ENCODE measurements at places on chromosomes 6 and 20.

DNA sequence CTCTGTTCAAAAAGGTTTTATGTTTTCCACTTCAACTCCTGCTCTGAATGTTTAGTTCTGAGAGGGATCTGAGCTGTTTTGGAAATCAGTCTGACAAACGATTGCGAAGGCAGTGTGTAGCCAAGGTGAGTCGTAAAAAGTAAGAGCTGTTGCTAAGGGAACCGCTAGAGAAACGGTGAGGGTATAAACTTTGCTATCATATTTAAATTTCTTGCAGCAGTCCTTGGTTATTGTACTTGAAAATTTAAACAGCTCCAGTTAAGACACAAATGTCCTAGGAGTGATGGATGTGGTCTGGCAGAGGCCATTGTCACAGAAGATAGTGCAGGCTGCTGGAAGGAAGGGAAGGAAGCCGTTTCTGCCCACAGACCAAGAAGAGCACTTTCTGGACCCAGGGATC lies 64.9 kb upstream of the CITED2 start:
- no peak for DNase-seq

DNA sequence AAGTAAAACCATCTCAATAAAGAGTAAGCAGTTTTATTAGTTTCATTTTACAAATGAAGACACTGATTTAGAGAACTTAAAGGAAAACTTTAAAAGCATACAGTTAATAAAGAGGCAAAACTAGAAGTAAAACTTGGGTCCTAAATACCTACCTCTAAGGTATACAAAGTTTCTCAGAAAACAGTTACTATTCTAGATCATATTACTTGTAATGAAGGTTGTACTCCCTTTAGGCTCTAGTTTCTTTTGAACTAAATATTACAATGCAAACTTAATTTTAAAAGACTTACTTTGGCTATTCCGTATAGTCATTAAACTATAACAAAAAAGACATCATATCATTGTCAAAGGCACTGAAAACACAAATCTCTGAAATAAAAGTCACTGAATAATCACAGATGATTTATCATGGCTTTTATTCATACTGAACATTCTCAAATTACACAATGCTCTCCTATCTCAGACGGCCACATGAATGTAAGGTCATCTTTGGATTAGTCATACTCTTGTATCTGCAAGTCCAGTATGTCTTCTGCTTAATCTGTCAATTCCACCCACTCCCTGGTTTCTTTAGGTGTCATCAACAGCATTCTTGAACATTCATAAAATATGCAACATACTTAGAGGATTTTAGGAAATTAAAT lies 361.6 kb upstream of the RUNX2 start:
- DNase-seq, result no peak

- DNase-seq, result no peak
Measured at GRCh38 chr20:63802469-63803240, 28.4 kb downstream of the ZBTB46 start.

GRCh38 chr20:5192570-5193431 lies 66.0 kb downstream of the CDS2 start:
- DNase-seq, result no peak

DNA sequence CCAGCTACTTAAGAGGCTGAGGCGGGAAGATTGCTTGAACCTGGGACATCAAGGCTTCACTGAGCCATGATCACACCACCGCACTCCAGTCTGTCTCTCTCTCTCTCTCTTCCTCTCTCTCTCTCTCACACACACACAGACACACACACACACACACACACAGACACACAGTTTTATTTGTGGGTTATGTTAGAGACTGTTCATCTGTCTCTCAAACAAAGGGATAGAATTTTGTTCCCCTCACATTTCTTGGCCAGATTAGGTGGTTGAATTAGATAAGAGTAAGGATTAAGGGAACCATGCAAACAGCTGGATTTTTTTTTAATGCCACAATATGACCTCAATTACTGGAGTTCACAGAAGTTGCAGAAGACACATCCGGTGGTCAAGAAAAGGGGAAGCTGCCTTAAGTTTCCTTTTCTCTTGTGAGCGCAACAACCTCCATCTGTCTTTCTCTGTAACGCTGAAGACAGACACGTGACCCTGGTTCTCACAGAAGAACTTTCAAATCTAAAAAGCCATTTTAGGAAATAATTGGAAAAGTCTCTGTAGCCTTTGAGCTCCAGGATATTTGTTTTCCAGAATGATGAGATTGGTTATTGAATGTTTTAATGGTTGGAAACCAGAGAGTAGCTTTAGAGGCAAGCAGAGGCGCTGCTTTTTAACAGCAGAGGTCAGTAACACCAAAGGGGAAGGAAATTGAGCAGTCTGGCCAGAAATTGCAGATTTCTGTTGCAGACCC lies 32.9 kb upstream of the LGSN start:
- no peak for DNase-seq

- DNase-seq, result no peak
Measured at GRCh38 chr6:158061709-158062461, 80.2 kb downstream of the SYNJ2 start.

DNA sequence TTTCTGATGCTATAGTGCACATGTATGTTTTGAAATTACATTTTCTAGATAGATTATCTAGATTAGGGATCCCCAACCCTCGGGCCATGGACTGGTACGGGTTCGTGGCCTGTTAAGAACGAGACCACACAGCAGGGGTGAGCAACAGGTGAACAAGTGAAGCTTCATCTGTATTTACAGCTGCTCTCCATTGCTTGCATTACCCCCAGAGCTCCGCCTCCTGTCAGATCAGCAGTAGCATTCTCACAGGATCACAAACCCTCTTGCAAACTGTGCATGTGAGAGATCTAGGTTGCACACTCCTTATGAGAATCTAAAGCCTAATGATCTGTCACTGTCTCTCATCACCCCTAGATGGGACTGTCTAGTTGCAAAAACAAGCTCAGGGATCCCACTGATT lies 10.4 kb downstream of the CEP57L1 start:
- no peak for DNase-seq

- DNase-seq, result peak; percentile 42
Measured at GRCh38 chr20:2706688-2707352, 14.2 kb downstream of the EBF4 start.

- no peak for DNase-seq
Measured at GRCh38 chr20:22385602-22386305, 198.6 kb downstream of the FOXA2 start.

GRCh38 chr6:166778046-166778445 lies 151.0 kb upstream of the RPS6KA2 start:
- no peak for DNase-seq

- DNase-seq, result peak; percentile 88
Measured at GRCh38 chr20:19937651-19938420, 79.3 kb upstream of the NAA20 start.
